ENCODE measurements at places on chromosomes 1 and 21. TPM values are rescaled to one million over a fixed set of nuclear protein-coding genes. Genes with fewer than 3 reads are reported as not detected.

Gene FCMR
- 1.8 TPM for polyA plus RNA-seq

Gene MPL
- polyA plus RNA-seq, result 0.83 TPM

Gene NBPF19
- polyA plus RNA-seq, result 22.6 TPM

Gene LMOD1
- polyA plus RNA-seq, result 3.9 TPM

Gene NBPF4
- polyA plus RNA-seq, result not detected

Gene HTR1D
- polyA plus RNA-seq, result 0.23 TPM

Gene ATAD3B
- polyA plus RNA-seq, result 19.5 TPM

Gene FAM72B
- 6.0 TPM for polyA plus RNA-seq

Gene PKP1
- polyA plus RNA-seq, result 0.10 TPM

Gene KCNK2
- polyA plus RNA-seq, result 2.4 TPM

Gene GADD45A
- polyA plus RNA-seq, result 113 TPM

Gene USP21
- polyA plus RNA-seq, result 58.3 TPM

DNA sequence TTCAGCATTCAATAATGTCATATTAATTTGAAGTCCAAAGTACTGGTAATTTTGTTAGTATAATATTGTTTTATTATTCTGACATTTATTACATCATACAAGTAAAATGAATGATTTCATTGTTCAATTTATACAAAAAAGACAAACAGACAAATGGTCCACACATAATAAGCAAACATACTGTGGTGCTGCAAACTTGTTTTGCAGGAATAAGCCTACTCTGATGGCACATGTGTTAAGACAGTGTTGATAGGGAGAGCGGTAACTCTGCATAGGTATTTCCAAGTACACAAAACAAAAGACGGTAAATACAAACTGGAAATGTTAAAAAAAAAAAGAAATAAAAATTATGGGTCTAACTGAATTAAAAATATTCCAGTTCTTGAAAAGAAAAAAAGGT is 59.7 kb upstream of the DPYD start:
- DNase-seq, result no peak

DNA sequence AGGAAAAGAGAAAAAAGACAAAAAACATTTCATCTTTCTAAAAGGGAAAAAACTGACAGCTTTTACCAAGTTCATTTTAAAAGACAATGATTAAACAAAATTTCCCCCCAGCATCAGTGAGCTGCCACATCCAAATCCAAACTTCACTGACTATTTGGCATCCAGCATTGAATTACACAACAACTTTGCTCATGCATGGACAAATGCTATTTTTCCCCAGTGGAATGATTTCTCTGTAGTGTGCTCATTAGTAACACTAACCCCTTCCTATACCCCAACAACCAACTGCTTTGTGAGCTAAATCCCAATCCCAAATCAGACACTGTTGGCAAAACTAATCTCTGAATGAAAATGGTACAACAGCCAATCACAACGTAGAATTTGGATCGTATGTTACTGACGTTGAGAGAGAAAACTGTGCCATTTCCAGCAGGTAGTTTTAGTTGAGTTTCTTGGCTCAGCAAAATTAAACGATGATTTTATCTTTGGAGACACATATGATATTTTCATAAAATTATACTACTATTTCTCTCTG is 37.9 kb downstream of the PIK3R3 start:
- DNase-seq, result peak; percentile 5

DNA sequence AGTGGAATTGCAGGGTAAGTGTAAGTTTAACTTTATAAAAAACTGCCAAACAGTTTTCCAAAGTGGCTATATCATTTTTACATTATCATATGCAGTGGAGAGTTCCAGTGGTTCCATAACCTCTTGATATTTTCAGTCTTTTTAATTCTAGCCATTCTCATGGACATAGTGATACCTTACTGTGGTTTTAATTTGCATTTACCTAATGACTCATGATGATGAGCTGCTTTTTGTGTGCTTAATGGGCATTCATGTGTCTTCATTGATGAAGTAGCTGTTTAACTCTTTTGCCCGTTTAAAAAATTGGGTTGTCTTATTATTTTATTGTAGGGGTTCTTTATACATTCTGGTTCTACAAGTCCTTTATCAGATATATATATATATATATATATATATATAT is 29.4 kb downstream of the SNX27 start:
- no peak for DNase-seq

DNA sequence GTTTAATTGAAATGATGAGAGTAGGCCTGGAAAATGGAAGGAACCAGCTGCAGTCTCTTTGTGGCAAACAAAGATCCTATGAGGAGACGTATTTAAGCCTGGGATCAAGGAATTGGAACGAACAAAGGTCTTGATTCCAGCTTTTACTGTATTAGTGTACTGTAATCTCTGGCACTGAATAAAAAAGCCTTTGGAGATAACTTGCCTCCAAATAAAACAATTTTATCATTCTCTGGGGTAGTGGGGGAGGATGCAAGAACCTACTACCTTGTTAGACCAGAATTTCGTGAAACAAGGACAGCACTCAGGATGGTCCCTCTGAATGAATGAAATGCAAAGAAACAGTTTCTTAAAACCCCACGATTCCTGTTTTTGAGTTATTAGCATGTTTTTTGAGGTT is 134.2 kb downstream of the RWDD3 start:
- DNase-seq, result no peak

- peak; percentile 10 for DNase-seq
Observed at GRCh38 chr1:75953461-75953860, 21.3 kb upstream of the ASB17 start.

- DNase-seq, result no peak
Observed at GRCh38 chr1:180250499-180250770, 20.4 kb downstream of the LHX4 start.

DNA sequence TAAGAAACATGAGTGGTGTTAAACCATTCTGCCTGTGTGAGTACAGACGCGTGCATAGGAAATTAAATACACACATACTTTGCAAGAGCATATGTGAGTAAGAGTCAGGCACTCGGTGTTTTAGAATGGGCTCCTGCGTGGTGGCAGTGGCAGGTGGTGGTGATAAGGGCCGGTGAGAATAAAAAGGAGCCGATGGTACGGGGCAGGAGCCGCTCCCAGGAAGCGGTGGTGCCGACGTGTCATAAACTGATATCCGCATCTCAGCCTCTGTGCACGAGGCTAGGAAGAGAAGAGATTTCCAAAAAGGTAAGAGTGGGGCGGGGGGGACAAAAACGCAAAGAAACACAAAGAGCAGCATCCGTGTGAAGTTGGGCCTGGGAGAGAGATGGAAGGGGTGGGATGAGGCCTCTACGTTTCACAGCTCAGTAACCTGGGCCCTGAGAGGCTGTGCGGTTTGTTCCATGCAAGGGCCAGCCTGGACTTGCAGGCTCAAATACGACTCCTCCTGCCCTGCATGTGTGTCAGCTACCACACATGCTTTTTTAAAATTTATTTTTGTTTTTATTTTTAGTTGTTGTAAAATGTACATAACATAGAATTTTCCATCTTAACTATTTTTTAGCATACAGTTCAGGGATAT is 127.7 kb upstream of the COL6A1 start:
- DNase-seq, result no peak

- DNase-seq, result no peak
Observed at GRCh38 chr1:160987359-160988050, 32.9 kb upstream of the ITLN2 start.

GRCh38 chr1:68016381-68016780 is 34.0 kb downstream of the DIRAS3 start:
- DNase-seq, result no peak

GRCh38 chr1:55034476-55035133 is 4.7 kb upstream of the PCSK9 start:
- peak; percentile 38 for DNase-seq

DNA sequence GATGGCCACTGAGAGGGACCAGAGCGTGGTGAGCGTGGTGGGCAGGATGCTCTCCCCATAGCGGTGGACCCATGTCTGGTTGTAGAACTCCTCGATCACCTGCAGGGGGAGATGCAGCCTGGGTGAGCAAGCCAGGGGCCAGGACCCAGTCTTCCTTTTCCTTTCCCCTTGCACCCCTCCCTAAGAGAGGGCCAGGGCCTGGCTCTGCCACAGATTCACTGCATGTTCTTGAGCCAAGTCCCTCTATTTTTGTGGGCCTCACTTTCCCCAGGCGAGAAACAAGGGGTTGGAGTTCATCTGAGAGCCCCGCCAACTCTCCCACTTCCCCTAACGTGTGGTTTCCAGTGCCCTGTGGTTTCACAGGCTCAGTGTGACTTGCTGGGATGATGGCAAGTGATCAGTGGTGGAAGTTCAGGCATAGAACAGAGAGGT is 27.5 kb downstream of the SLC2A1 start:
- DNase-seq, result no peak

GRCh38 chr1:19623523-19623922 is 20.6 kb upstream of the NBL1 start:
- no peak for DNase-seq

DNA sequence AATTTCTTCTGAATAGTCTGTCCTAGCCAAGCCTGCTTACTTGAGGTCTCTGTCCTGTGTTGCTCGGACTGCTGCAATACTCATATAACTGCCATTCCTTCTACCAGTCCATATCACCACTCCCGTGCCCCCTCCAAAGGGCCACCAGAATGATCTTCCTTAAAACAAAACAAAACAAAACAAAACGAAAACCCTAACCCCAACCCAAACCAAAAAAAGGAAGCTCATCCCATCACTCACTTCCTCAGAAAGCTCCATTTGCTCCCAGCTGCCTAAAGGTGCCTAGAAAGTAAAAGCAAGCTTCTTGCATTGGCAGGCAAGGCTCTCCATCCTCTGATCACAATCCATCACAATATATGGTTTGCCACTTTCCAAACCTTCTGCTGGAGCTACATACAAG is 20.3 kb downstream of the USP24 start:
- no peak for DNase-seq

GRCh38 chr1:30226648-30227047 is 496.7 kb downstream of the MATN1 start:
- no peak for DNase-seq

GRCh38 chr1:202987922-202988583 is 19.1 kb upstream of the TMEM183A start:
- no peak for DNase-seq

DNA sequence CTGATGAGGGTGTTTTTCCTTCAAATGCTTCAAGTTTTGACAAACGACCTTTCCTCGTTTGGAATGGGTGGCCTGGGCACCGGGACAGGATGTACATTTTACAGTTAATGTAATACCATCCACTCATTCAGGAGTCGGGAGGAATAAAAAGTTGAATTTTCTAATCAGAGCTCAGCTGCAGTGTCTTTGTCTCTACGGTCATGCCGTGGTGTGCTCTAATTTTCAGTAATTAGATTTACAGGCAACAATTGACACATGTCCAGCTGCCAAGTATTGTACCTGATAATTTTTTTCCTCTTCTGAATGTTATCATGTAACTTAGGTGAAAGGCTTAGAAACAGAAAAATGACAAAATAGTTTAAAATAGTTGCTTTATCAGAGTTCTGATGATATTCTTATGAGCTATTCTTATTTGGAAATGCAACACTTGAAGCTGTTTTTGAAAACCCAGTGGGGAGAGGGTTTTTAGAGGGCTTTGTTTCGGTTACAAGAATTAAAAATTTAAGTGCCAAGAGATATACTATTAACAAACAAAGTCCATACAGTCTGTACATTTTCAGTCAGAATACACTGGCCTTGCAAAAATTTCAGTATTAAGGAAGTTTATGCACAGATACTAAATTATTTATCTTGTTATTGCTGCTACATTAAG is 1.0 kb downstream of the CDKN2C start:
- no peak for DNase-seq

DNA sequence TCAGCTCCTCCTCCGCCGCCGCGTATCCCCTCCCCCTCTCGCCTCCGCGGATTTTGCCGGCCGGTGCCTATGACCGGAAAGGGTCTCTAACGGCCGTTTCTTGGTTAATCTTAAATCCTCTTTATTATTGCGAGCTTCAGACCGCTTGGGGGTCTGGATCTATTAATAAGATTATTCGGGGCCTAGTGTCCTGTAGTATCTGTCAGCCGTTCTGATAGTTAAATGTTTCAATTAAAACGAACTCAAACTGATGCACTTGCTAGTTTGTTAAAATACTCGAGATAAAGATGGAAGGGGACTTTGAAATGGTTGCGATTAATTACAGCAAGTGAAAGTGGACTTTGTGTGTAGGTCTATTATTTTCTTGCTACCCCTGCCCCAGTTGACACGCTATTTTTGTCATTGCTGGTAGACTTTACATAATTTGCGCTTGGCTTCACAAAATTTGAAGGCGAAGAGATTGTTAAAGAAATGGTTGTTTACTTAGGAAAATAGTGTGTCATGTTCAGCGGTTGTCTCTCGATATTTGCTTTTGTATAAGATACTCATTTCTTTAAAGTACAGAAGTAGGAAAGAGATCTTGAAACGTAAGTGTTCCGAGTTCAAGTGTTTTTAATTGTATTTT is 779 bp downstream of the SON start:
- no peak for DNase-seq

DNA sequence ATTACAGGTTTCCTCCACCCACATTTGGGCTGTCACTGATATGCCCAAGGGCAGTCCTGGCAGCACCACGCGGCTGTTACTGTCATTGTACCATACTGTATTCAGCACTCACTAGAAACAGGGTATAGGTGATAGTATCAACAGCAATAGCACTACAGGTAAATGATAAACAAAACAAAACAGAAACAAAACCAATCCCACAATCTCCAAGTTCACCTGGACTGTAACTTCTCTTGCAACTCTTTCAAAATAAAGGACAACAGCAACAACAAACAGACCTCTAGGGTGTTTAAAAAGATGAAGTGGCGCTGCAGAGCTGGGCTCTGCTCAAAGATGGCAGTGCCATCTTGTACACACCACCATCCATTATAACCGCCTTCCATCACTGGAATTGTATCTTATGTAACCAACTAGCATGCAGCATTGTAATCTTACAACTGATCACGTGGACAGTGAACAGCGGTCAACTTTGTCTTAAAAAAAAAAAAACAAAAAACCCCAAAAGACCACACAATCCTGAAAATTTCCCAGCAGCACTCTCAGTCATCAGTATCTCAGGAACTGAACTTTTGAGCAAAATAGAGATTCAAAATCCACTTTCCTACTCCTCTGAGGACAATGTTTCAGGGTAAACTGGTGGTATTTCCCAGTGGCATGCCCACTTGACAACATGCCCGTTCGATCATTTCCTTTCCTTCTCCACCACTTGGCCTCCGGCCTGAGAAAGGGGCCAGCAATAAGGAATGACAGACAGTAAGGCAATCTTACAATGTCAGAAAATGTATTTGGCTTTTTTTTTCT is 3.8 kb downstream of the IRF2BP2 start:
- DNase-seq, result peak; percentile 59

DNA sequence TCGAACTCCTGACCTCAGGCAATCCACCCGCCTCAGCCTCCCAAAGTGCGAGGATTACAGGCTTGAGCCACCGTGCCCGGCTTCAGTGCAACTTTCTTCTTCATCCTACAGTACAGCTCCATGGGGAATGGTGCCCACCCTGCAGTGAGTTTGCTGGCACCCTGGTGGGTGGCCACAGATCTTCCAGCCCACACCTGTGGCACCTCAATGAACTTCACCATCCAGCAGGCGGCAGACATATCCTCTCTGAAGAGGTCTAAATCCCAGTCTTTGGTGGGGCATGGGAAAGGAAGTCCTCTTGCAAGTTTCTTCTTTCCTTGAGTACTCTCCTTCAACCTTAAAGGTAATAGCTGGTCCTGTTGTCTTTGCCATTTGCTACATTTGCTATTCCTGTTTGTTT is 18.1 kb upstream of the ZBTB8A start:
- DNase-seq, result no peak

- DNase-seq, result no peak
Observed at GRCh38 chr1:62327360-62328055, 8.3 kb upstream of the KANK4 start.
